ENCODE measurements at places on chromosomes 5 and 9.
A peak's percentile ranks its signal among the peaks of the same experiment; 100 is the strongest.

- DNase-seq = no peak
Observed at GRCh38 chr5:138458384-138458783, 6.9 kb upstream of the EGR1 start.

DNA sequence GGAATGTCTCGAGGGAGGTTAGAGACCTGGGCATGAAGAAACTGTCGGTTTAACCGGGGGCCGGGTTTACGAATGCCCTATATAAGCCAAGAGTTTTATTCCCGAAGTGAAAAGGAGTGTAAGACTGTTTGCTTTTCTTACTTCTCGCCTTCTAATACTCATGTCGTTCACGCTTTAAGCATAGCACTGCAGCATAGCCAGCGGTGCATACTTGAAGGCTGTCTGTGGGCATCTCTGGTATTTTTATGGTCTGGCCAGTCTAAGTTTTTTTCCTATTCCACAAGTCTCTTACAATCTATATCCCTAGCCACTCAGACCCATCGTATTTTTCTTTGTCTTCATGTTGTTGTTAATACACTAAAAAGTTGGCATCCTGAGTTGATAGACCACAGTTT lies 1.2 kb downstream of the UHRF2 start:
- peak; percentile 65 for DNase-seq

- DNase-seq = no peak
Observed at GRCh38 chr5:36769129-36769770, 107.3 kb upstream of the NIPBL start.

GRCh38 chr9:15541872-15542271 lies 11.0 kb upstream of the CCDC171 start:
- DNase-seq = no peak

DNA sequence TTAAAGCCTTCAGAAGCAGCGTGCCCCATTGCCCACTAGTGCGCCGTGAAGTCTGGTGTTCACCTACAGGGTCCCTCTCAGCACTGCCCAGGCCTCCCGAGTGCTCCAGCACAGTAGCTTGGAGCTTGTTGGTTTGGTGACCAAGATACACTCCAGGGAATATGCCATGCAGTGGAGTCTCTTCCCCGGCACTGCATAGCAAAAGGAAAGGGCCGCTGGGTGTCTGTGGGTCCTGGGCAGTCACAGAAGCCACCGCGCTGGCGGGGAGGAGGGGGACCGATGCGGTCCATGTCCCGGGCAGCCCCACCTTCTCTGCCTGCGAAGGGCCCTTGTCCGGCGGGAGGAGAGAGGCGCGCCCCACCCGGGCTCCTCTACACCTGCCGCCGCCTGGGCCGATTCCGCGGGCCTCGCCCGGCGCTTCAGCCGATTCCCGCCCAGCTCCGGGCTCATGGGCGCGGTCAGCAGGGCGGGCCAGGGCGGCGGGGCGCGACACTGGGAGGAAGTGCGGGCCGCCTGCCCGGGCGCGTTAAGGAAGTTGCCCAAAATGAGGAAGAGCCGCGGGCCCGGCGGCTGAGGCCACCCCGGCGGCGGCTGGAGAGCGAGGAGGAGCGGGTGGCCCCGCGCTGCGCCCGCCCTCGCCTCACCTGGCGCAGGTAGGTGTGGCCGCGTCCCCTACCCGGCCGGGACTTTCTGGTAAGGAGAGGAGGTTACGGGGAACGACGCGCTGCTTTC lies at the start of gene SYK:
Gene SYK, plus strand, starts transcription at position 579 of the 732 bp plus-strand sequence. CDS start 42,080 bp downstream, outside the sequence.
- DNase-seq = no peak

- DNase-seq = no peak
Observed at GRCh38 chr9:110047955-110048402, 160.0 kb downstream of the C9orf152 start.

GRCh38 chr5:35047785-35048404 lies at the start of gene AGXT2:
Gene AGXT2 (minus strand): TSS chr5:35047949. CDS start chr5:35047892, 57 bp downstream.
- no peak for DNase-seq

- peak; percentile 36 for DNase-seq
Observed at GRCh38 chr9:33852216-33852826, 35.4 kb downstream of the UBE2R2 start.

GRCh38 chr5:64682608-64683007 lies 7.7 kb upstream of the SHISAL2B start:
- DNase-seq = no peak

DNA sequence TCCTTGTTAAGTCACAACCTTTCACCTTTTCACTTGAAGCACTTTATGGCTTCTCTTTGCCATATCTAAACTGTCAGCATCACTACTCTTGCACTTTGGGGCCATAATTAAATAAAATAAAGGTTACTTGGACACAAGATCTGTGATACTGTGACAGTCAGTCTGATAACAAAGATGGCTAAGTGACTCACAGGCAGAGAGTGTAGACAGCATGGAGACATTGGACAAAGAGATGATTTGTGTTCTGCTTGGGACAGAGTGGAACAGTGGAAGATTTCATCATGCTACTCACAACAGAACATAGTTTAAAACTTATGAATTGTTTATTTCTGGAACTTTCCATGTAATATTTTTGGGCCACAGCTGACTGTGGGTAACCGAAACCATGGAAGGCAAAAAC lies 81.7 kb upstream of the SMC5 start:
- DNase-seq = peak; percentile 9

DNA sequence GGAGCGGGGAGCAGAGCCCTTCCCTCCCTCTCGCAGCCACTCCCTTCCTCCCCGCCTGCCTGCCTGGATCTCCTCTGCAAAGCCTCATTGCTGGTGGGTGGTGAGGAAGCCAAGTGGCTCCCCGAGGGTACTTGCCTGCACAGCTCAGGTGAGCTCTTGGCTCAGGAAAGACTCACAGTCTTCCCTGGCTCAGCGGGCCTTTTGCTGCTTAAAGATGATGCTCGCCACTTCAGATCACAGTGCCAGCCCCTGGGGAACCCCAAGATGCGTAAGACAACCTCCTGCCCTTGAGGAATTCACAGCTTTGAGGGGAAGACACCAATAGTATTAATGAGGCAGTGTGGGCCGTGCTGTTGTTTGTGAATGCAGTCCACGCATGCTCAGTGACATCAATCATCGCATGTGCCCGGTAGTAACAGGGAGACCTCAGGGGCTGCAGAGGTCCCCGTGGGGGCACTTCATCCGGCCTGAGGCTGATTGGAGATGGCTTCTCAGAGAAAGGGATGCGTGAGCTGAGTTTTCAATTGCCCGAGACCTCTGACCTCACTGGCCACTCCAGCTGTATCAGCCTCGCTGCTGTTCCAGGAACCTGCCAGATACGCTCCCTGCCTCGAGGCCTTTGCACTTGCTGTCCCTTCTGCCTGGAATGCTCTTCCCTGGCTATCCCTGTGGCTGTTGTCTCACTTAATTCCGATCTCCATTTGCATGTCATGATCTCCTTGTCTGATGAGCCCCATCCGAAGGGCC lies 36.8 kb downstream of the ERGIC1 start:
- DNase-seq = no peak

DNA sequence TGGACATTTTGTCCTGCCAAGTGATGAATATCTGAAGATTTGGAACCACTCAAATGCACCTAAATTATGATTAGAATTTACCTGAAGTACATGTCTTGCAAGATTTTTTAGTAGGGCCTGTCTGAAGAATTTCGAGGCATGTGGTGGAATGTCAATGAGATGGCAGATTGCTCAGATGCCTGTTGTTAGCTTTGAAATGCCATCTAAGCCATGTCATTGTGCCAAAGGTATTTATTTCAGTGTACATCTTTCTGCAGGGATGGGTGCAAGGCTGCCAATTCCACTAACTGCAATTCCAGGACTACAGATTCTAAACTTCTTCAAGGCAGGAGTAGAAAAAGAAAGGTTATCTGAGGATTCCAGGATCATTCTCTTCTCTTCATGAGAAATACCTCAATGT lies 9.1 kb upstream of the GNAQ start:
- DNase-seq = no peak

GRCh38 chr5:168055141-168055683 lies 236.2 kb upstream of the WWC1 start:
- DNase-seq = no peak

DNA sequence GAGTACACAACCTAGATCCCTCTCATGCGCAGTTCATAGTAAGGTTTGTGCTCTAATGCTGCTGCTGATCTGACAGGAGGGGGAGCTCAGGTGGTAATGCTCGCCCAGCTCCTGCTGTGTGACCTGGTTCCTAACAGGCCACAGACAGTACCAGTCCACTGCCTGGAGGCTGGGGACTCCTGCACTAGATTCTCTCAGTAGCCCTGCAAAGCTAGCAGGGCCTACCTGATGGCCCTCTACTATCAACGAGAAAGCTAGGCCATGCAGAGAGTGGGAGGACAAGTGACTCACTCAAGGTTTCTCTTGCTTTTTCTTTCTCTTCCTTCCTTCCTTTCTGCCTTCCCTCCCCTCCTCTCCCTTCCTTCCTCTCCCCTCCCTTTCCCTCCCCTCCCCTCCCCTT lies 55.1 kb upstream of the TEX48 start:
- DNase-seq = no peak

GRCh38 chr9:31604531-31604930 lies 779.9 kb upstream of the ACO1 start:
- DNase-seq = no peak

GRCh38 chr5:10586008-10586407 lies 22.1 kb downstream of the ANKRD33B start:
- DNase-seq = no peak
